ENCODE measurements at places on chromosomes 3 and 15.

- DNase-seq = no peak
These were observed 9.4 kb downstream of the IGSF11 start for GRCh38 chr3:119025171-119025795.

- DNase-seq = no peak
These were observed 55.0 kb downstream of the RORA start for GRCh38 chr15:61173899-61174689.

- DNase-seq = no peak
These were observed 21.9 kb downstream of the EID1 start for GRCh38 chr15:48899793-48900192.

GRCh38 chr3:57577801-57578200, 19.3 kb downstream of the ARF4 start:
- no peak for DNase-seq

- no peak for DNase-seq
These were observed 1.0 kb upstream of the P2RY13 start for GRCh38 chr3:151330379-151330778.

- no peak for DNase-seq
These were observed 159.9 kb upstream of the PFN2 start for GRCh38 chr3:150130404-150131100.

- DNase-seq = no peak
These were observed 133.2 kb upstream of the COL8A1 start for GRCh38 chr3:99505200-99505599.

DNA sequence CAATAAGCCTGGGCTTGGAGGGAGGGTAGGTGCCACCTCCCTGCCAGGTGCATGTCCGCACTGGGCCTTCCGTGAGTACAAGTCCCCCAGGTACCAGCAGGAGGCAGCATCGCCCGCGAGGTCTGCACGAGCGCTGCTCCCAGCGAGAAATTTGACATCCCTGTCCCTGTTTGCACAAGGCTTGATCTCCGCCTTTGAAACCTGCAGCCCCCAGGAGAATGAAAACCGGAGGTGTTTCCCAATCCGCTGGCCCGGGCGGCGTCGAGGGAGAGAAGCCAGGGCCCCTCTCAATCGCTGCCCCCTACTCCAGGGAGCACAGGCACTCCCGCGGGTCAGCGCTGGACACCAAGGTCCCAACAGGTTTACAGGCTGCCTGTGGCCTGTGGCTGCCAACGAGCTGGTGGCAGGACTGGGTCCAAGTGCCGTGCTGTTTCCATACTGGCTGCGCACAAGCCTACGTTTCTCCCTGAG, 961 bp downstream of the HAPLN3 start:
- DNase-seq = peak; percentile 84

DNA sequence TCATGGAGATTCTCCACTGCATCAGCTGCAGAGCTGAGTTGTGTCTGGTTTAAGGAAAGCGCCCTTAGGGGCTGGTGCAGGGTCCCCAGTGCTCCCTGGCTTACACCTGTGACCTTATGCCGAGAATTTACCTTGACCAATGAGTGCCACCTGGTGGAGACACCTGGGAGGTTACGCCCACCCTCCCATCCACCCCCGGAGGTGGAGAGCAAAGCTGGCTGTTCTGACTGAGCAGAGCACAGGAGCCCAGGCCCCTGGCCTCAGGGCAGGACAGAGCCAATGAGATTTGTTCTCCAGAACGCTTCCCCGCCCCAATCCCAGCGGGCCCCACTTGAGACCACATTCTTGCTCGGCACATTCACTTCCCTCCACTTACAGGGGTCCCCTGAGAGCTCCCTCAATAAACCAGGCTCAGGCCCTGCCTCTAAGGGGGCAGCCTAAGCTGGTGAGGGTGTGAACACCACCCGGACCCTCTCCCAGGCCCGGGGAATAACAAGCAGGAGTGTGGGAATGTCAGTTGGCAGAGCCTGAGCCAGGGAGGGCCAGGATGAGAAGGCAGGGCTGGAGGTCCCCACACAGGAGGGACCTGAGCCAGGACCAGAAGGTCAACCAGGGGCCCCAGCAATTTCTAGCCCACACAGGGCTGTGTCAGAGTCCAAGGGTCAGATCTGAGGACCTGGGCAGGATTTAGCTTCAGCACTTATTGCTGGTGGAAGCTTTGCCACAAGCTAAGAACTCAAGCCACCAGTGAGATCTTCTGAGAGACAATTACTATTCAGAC, 117.1 kb downstream of the TPRA1 start:
- DNase-seq = no peak

GRCh38 chr3:32454111-32454510, 48.5 kb downstream of the CMTM6 start:
- no peak for DNase-seq

DNA sequence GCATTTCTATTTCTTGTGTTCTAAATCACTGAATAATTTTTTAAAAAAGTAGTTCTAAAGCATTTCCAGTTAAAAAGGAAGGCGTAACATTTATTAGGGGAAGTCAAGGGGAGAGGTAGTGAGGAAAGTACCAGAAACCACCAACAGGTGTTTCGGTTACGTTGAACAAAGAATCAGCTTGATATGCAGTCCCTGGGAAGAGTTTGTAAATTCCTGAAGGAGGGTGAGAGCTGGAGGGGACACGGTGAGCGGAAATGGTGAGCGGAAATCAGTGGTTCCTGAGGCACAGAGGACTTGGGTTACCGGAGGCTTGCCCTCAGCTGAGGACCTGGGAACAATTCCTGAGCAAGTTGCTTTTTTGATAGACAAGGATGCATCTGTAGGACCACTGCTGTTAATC, 17.8 kb downstream of the MAP2K1 start:
- DNase-seq = no peak

DNA sequence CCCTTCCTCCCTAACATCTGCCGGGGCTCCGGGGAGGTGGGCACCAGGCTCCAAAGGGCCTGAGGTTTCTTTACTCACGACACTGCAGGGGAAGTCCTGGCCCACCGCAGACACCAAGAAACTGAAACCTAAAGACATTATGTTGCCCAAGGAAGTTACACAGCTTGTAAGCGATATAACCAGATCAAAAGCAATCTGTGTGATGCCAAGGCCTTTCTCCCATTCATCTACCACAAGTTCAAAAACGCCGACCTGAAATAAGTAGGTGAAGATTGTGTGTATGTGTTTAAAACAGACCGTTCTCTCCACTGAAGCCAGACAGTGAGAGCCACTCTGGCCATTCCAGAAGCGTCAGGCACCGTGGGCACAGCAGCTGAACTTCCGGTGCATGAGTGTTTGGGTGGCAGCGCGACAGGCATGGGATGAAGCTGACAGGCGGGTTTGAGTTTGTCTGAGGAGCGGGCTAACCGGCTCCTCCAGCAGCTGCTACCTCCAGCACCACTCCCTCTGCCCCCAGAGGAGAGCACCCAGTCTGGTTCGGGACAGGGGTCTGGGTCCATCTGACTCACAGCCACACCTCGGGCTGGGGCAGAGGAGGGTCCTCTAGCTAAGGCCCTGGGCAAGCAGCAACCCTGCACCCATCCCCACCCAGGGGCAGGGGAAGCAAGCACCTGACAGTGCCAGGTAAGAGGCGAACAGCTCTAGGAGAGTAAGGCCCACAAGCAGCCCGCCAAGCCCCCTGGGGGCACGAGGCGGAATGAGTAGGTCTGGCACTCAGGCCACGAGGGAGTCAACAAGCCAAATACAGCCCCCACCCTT, 1.3 kb downstream of the TNK2 start:
- DNase-seq = peak; percentile 62

DNA sequence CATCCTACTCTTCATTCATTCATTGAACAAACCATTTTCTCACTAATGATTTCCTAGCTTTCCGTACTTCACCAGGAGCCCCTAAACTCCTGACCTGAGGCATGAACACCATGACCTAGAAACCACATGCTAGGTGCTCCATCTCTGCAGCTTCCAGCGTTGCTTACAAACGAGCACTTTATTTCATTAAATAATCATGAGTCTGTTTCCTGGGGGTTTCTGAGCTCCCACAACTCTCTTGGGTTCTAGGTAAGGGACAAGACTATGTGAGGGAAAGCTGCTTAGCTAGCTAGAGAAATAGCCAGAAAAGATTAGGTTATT, 1.3 kb downstream of the MAP2K1 start:
- DNase-seq = no peak

DNA sequence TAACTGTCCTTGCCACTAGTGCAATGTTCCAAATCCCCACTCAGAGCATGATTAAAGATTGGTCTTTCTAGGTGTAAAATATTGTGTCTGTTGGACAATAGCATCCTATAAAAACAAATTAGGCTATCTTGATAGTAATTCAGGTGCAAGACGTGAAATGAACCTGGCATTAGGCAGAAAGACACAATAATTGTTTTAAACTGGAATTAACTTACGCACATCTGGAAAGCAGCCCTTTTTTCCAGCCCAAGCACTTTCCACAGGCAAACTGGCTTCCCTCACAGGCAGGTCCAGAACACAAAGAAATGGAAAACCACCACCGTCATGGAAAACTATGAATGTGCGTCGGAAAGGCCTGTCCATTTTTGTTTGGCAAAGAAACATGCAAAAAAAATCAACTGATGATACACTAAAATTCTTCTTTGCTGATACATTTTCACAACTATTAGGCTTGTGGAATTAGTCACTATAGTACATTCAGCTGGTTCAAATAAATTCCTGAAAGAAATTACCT, 474.7 kb upstream of the IL12A start:
- DNase-seq = no peak

DNA sequence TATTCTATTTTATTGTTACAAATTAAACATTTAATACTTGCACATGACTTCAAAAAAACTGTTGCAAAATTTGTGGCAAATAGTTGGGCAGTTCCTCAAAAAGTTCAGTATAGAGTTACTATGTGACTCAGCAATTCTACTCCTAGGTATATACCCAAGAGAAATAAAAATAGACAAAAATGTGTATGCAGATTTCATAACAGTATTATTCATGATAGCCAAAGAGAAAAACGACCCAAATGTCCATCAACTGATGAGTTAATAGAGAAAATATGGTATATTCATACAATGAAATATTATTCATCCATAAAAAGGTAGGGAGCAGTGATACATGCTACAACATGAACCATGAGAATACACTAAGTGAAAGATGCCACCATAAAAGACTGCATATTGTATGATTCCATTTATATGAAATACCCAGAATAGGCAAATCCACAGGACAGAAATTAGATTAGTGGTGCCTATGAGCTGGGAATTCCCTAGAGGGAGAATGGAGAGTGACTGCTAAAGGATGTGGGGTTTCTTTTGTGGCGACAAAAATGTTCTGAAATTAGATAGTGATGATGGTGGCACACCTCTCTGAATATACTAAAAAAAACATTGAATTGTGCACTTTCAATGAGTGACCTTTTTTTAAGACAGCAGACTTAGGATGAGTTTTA, 31.6 kb upstream of the CLASP2 start:
- no peak for DNase-seq

DNA sequence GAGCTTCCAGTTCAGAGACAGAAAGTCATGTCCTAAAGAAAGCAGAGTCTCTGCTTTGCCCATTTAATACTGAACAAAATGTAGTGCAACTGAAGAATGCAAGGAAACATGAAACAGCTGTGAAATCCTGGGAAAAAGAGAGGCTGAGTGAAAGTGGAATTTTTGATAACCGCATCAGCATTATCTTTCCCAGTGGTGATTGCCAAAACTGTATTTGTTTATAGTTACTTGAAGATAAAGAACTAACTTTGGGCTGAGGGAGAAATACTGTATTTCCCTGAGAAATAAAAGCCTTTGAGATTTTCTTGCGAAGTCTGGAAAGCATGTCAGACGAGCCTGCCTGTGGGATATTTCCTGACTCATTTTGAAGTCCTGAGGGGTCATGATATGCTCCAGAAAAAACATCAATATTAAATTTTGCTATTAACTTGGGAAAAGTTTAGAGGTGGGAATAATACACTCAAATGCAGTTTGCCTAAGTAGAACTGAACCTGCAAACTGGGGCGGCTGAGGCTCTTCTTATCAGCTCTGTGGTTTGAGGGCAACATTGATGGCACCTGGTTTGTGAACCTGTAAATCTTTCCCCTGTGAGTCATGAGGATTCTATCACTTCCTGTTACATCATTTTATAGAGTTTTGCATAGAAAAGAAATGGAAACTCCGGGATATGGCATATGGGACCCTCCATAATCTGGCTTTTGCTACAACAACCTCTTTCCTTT, 855.3 kb downstream of the MCTP2 start:
- DNase-seq = no peak

GRCh38 chr3:40645883-40646282, 121.1 kb downstream of the ZNF621 start:
- DNase-seq = no peak

GRCh38 chr15:73337187-73337586, 31.6 kb downstream of the HCN4 start:
- DNase-seq = no peak

DNA sequence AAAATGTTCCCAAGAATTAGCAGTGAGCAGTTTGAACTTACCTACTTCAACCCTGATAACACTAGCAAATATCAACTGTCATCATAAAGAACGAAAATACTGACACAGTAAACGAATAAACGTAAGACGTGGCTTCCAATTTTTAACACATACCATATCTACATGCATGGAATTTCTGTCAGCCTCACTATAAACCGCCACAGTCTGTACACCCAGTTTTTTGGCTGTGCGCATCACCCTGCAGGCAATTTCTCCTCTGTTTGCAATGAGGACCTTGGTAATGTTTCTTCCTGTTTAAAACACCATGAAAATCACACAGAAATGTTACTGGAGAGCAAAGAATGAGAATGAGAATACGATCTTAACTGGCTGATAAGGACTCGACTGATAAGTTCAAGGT, 7.0 kb downstream of the MCCC1 start:
- no peak for DNase-seq

- no peak for DNase-seq
These were observed 14.8 kb downstream of the LYSMD4 start for GRCh38 chr15:99718421-99718820.

DNA sequence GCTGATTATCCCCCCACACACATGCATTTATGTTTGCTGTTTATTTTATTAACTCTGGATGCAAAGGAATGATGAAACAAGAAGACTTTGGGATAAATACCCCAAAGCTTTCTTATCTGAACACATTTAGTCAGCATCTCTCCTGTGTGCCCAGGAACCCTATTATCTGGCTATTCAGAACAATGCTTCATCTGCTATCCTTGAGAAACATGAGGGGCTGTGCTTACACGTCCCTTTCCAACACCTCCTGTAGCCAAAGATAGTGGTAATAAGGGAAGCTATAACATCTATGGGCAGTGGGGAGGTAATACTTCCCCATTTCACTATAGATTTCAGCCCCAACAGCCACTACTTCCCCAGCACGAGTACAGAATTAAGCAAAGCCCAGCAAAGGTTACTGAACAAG, 94.7 kb downstream of the SSR3 start:
- DNase-seq = no peak

GRCh38 chr3:149152420-149152819, 23.0 kb downstream of the HPS3 start:
- DNase-seq = no peak
